Astrocyte of the cerebellum (primary cell): ENCODE measurements at places on chromosomes 13 and 19.
A peak's percentile ranks its signal among the peaks of the same experiment; 100 is the strongest.

DNA sequence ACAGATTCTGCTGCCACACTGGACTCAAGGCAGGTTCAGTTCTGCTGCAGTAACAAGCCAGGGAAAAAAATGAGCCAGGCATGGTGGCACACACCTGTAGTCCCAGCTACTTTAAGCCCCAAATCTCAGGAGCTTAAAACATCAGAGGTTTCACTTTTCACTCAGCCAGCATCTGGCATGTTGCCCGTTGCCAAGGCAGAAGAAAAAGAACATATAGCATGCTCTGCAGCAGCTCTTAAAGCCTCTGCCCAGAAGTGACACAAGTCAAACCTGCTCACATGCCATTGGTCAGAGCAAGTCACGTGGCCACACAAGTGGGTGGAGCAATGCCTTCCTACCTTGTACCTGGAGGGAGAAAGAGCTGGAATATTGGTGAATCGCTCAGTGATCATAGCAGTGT is 14.7 kb upstream of the ADGRE5 start:
- DNase-seq = peak; percentile 49

DNA sequence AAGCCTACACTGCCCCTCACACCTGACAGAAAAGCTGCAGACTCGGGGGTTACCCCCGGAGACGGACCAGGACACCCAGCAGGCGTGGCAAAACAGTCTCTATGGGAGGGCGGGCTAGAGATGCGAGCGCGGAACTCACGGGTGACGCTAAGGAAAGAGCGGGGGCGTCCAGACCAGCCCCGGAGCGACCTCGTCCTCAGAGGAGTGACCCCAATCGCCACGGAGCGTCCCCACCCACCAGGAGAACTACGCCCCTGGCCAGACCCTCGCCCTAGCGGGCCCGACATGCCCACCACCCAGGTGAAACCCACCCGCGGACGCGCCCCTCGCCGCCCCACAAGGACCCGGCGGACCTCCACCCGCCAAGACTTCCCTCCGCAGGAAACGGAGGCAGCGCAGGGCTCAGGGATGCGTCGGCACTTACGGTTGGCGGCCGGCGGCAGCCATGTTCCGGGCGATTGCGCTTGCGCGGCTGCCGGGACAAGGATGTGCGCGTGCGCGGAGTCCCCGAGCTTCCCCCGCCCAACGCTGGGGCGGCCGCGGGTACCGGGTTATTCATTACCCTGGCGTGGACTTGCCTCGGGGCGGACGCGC is at the start of gene ZNF329:
ZNF329 (minus strand) TSS at position 462 of the 594 bp plus-strand sequence. CDS start 21,286 bp downstream, outside the sequence.
- peak; percentile 49 for DNase-seq

DNA sequence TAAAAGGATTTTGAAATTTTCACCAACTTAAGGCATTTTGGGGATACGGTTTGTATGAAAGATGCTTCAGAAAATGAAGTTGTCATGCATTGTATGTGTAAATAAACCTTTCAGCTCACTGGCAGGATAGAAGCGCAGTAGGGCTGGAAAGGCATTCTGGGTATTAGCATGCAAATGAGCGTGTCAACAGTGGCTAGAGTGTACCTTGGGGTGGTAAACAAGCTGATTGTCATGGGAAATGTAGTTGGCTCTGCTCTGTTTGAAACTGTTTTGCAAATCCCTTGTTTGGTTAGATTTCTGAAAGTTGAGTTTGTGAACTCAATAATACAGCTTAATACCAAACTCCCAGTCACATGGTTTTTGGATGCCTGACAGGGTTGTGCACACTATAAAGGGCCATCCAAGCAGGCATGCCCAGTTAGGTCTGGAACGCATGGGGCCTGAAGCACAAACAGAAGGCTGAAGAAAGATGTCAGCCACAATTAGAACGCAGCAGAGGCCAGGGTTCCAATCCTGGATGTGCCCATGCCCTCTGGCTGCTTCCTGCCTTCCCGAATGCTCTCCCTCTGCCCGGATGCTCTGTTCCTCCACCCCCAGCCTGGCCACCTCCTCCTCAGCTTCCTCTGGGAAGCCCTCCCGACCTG is 14.6 kb downstream of the GSX1 start:
- DNase-seq = no peak

DNA sequence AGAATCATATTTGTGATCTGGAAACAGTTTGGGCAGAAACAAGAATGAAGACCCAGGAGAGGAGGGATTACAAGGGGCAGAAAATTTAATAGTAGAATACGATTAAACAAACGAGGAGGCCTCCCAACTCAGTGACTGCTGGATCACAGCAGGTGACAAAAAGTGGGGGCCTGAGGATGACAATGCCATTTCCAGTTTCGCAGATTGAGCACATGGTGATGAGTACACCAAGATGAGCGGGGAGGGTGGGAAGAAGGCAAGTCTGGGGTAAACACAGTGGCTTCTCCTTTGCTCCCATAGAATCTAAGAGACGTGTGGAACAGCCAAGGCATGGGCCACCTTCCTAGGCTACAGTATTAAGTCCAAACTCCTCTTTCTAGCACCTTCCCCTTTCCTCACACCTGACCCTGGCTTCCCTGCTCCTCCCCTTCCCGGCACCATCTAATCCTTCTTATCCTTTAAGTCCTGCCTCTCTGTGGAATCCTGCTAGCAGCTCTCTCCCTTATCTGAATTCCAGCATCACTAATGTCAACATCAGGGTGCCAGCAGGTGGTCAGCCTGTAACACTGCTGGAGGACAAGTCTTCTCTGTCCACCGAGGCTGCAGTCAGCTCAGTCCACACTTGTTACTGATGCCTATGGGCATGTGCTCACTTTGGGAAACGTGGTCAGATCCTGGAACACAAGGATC is 13.5 kb downstream of the ATP7B start:
- DNase-seq = no peak

DNA sequence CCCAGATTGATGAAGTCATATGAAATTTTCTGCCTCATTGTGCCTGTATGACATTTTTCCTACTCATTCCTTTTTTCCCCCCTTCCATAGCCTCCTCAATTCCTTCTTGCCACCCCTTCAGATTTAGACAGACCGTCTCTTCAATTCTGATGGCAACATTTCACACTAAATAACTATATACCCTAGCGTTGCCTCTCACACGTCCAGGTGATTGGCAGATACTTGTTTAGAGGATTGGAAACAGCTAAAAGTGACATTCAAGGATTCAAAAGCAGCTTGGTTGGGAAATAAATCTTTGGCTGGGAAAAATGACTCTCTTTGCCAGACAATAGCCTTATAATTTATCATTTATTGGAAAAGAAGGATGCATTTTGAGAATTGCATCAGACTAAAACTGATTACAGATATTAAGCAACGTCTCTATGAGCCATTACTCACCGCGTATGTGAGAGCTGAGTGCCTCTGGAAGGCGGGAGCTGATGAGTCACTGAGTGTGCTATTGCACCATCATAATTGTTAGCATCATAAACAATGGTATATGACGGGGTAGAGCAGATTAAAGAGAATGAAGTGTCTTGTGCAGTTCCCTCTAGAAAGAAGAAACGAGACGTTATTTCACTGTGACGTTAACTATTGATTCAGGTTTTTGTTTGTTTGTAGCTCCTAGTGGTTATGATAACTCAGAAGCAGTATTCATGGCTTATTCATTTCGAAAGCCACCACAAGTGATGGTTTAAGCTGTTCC is 61.1 kb upstream of the FAM216B start:
- DNase-seq = peak; percentile 88

GRCh38 chr13:43270130-43270830 is 246.9 kb downstream of the DNAJC15 start:
- DNase-seq = no peak

DNA sequence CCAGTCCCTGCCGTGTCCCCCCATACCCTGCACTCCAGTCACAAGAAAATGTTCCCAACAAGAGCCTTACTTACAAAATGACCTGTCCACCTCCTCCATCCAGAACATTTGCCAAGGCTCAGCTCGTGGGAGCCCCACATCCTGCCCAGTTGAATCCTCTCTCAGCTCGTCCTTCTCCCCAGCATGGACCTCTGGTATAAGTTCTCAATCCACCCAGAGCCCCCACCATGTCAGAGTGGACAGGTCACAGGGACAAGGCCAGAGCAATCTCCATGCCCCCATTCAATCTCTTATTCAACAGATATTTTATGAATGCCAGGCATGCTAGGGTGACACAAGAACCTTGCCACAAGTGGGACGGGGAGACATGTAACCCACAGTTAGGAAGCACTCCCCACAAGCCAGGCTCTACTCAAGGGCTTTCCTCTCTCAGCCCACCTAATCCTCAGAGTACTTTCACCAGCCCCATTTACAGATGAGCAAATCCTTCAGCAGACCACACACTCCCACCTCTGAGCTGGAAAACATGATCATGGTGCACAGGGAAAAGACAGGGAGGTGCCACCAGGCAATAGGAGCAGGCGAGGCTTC is 15.1 kb downstream of the DEDD2 start:
- DNase-seq = no peak

GRCh38 chr13:34343413-34343940 is 525.5 kb downstream of the RFC3 start:
- DNase-seq = no peak

- no peak for DNase-seq
Measured at GRCh38 chr13:39483326-39483725, 119.7 kb downstream of the LHFPL6 start.

- no peak for DNase-seq
Measured at GRCh38 chr19:55115446-55116065, 1.9 kb downstream of the PPP1R12C start.

DNA sequence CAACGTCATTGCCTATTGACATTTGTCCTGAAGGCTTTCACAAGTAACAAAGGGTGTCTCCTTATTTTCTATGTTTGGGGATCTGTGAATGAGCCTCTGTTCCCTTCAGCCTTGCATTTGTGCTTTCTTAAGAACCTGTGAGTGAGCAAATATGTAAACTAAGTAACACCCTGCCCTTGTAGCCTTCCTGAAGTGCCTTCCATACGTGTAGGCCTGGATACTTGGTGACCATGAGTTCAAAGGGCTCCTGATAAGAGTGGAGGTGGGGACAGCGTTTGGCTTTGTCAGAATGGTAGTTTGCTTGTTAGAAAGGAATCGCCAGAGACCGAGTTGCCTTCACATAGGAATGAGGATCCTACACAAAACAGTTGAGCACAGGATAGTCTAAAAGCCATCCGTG is 14.5 kb upstream of the CCDC97 start:
- no peak for DNase-seq

DNA sequence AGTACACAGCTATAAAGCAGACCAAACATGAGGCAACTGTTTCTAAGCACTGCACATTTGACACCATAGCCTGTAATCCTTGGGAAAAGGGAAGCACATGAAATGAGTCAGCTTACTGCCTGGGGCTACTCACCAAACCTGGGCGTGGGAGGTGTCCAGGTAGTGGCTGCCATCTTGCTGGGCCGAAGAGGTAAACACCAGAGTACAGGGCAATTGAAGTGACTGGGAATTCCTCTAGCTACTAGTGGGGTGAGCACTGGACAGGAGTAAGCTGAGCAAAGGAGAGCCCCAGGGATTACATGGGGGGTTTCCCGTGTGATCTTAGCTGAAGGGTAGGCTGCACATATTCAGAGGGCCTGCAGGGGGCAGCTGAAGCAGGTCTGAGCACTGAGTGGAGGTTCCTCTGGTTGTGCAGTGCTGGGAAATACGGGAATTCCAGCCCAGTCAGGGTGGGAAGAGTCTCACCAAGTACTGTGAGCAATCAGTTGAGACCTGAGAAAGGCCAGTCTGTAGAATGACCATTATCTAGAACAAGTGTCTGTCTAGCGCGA is 140.5 kb downstream of the SLC7A1 start:
- no peak for DNase-seq

GRCh38 chr13:45786293-45786920 is 65.1 kb downstream of the SIAH3 start:
- no peak for DNase-seq

GRCh38 chr19:33553530-33554310 is 32.1 kb upstream of the PEPD start:
- DNase-seq = no peak

GRCh38 chr13:77868717-77869116 is 49.9 kb downstream of the EDNRB start:
- no peak for DNase-seq

GRCh38 chr13:102291587-102292218 is 110.1 kb downstream of the FGF14 start:
- no peak for DNase-seq

- DNase-seq = no peak
Measured at GRCh38 chr19:19464339-19465098, 50.8 kb downstream of the TSSK6 start.

- no peak for DNase-seq
Measured at GRCh38 chr13:94596575-94596971, 621 bp upstream of the TGDS start.

DNA sequence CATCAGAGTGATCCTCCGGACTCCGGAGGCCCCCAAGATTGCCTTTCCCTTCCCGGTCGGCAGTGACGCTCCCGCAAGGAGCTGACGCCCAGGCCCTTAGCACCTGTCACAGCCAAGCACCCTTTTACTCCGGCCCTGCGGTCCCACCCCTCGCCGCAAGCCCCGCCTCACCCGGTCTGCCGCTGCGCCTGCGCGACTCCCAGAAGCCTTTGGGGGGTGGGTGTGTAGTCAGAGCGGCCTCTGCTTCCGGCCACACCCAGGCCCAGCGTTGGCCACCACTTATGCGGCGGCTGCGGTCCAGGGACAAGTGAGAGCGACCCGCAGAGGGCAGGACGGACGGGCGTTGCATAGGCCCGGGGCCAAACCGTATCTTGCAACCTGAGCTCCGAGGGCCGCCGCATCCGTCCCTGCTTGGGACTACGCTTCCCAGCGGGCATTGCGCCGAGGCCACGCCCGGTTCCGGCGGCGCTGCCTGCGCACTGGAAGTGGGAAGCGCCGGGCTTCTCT is 441 bp upstream of the ZFP28 start:
- peak; percentile 76 for DNase-seq

DNA sequence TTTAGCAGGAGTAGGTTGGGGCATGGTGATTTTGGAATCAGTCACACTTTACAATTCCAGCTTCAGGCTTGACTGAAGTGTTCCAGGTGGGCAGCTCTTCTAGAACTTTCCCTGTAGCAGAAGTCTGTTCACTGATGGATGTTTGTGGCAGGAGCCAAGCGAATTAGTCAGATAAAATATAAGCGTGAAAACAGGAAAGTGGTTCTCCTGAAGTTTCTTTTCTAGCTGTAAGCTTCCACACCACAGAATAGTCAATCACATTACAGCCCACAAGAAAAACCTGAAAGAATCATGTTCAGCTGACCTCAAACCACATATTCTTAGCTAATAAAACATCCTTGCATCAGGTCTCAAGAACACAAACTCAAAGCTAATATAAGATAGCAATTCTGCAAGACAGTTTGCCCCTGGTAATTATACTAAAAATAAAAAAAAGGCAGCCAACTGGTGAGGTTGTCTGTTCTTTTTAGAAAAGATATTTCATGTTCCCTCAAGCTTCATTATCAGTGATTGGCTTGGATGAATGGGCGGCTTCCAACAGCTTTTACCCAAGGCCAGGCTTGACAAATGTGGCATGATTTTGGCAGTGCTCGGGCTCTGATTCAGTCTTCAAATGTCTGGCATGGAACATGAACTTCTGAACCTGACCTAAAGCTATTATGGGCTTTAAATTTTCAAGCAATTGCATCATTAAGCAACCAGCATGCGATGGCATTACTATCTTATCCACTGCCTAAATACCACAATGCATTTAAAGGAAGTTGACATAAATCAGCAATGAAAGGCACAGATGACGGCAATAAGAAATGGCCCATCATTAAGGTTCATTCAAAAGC is 136.8 kb downstream of the DCLK1 start:
- DNase-seq = peak; percentile 93
